Iris pigment epithelial cell (primary cell): ENCODE measurements at places on chromosomes 2 and 18.

GRCh38 chr2:5849562-5849961, 157.4 kb downstream of the SOX11 start:
- no peak for DNase-seq

DNA sequence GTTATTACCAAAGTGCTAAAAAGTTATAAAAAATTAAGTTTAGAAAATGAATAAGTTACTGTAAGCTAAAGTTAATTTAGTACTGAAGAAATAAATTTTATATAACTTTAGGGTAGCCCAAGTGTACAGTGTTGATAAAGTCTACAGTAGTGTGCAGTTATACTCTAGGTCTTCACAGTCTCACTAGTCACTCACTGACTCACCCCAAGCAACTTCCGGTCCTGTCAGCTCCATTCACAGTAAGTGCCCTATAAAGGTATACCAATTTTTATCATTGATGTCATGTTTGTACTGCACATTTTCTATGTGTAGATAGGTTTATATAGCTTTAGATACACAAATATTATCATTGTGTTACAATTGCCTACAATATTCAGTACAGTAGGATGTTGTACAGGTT, 518.3 kb upstream of the PIK3C3 start:
- DNase-seq: peak; percentile 6

DNA sequence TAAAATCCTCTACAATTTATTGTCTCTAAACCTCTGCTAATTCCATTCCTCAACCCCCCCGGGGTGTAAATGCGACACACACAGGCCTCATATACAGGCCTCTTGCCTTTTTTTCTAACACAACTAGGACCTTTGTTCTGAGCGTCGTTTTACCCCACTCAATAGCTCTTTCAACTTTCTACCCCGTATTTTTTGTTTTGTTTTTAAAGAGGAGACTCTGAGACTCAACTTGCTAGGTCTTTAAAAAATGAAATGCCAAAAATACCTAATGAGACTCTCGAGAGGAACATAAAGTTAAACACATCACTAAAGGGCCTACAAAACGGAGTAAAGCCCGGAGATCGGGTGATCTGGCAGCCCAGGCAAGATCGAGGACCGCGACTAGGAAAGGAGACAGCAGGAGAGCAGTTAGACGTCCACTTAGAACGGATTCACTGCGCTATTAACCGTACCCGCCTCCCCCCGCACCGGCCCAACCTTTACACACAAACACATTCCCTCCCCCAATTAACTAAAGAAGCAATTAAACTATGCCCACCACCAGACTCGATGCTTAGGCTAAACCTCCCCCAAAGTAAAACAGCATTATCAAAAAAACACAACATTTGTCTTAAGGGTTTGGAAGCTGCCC, 1.7 kb downstream of the TRIP12 start:
- peak; percentile 29 for DNase-seq

DNA sequence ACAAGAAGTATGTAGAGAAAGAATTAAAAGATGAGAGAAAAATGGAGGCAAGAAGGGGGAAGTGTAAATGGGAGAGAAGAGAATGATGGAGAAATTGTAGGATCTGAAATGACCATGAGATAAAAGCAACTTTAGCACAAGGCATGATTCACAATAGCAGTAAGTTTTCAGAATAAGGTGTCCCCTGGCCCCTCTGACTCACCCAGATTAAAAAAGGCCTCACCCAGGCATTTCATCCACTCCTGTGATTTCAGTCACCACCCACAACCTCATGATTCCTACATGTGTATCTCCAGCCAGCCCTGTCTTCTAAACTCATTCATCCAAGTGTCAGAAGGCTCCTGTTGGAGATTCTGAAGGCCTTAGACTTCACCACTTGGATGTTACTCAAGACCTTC, 56.6 kb downstream of the SP100 start:
- DNase-seq: peak; percentile 86

GRCh38 chr18:29156531-29156930, 979.6 kb upstream of the CDH2 start:
- DNase-seq: peak; percentile 28

DNA sequence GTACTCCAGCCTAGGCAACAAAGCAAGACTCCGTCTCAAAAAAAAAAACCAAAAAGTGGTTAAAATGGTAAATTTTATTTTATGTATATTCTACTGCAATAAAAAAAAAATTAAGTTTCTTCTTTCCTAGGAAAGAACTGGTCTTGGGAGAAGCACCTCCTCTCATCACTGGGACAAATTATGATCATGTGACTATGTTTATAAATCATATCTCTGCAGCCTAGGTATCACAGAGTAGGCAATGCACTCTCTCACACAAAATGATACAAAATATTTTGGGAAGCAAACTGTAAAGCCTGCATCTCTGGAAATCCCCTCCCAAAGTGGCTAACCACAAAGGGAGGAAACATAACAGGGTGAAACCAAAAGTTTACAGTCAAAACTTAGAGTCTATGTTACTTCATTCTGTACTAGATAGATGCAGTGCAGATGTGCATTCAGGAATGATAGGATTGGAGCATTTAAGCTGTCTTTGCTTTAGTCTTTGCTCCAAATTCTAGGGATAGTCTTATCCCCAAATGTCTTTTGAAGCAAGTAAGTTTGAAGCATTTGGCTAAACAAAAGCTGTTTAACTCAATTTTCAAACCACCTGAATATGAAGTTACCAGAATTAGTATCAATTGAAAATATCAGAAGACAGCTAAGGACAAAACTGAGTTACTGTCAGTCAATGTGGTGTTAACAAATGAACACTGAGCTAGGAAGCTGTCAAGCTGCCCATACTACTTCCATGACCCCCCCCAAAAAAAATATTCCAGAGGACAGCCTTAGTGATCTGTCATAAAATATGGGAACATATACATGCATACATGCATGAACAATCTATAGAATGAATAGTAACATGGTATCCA, 21.1 kb upstream of the MALT1 start:
- no peak for DNase-seq

DNA sequence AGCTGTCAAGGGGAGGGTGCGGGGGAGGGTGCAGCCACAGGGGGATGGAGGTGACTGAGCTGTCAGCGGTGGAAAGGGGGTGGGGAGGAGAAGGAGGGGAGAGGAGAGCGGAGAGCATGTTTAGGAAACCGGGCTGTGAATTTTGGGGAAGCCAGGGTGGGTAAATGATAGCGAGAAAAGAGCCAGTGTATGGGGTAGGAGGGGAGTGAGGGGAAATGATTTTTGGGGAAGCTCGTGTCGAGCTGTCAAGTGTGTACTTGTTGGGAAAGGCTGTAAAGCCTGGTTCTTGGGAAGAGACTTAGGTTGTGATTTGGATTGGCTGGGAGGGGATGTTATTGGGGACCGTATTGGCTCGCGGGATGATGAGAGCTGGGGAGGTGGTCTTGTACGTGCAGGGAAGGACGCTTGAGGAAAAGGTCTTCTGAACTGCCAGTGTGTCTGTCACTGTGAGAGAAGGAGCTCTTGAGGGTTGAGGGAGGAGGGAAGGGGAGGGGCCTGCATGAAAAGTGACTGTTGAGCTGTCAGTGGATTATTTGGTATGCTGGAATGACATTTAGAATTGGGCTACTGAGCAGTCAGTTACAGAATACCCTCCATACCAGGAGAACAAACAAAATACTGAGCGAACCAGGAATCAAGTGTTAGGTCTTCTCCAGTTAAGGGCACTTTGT, 1.0 kb downstream of the UBR3 start:
- peak; percentile 69 for DNase-seq

DNA sequence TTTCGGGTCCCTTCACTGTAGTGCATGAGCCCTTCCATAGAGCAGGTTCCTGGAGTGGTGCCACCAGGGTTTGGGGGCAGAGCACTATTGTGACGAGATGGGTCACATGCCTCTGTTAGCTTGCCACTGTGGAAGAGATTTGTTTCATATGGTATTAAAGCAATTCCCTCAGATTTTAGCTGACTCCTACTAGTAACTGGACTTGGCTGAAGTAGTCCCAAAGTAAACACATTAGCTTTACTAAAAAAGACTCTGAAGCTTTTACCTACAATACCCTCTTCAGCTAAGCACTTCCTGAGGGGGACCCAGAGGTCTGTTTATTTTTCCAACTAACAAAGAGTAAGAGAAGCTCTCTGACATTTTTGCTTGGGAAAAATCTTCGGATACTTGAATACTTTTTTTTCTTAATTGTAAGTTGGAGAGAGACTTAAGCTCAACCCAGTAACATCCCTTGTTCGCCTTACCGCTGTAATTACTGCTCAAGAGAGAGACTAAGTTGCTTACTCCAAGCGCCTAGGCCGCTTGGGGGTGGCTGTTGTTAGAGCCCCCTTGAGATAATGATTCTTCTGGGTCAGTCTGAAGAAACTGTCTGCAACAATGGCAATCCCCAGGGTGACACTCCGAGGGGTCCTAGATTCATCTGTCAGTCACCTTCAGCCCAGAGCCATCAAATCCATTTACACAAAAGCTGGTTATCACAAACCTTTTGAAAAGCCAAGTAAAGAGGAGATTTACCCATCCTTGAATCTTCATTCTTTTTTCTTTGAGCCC, 177.4 kb downstream of the FIGN start:
- DNase-seq: no peak

GRCh38 chr18:79919089-79919488, 32.4 kb downstream of the SLC66A2 start:
- DNase-seq: no peak

DNA sequence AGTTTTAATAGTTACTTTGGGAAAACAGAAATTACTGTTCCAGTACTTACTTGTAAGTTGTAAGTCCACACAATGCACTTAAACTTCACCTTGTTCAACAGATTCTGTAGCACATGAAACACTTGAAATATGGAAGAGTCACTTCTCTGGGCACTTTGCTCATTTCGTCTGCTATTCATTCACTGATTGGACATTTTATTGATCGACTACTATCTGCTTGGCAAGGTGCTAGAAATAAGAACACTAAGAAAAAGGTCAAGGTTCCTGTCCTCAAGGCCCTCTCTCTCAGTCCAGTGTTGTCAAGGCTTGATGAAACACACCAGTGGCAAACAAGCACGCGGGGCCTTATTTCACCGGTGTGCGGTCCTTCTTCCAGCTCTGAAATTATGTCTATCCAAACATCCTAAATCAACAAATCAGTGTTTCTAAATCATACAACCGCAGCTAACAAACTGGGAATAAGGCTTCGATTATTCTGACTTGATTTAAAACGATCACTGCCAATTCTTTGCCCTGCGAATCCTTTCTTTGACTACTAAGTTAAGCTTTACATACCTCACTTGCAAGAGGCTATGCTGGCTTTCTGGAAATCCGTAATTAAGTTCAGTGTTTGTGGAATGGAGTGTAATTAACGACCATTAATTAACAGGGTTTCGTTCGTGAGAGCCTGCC, 780 bp upstream of the ITGAV start:
- peak; percentile 22 for DNase-seq

- DNase-seq: peak; percentile 62
These were observed 425.8 kb upstream of the KCNH7 start for GRCh38 chr2:163264341-163264740.

GRCh38 chr2:101249826-101250225, 2.9 kb upstream of the CNOT11 start:
- DNase-seq: no peak

GRCh38 chr2:210536973-210537650, 19.3 kb upstream of the CPS1 start:
- no peak for DNase-seq

DNA sequence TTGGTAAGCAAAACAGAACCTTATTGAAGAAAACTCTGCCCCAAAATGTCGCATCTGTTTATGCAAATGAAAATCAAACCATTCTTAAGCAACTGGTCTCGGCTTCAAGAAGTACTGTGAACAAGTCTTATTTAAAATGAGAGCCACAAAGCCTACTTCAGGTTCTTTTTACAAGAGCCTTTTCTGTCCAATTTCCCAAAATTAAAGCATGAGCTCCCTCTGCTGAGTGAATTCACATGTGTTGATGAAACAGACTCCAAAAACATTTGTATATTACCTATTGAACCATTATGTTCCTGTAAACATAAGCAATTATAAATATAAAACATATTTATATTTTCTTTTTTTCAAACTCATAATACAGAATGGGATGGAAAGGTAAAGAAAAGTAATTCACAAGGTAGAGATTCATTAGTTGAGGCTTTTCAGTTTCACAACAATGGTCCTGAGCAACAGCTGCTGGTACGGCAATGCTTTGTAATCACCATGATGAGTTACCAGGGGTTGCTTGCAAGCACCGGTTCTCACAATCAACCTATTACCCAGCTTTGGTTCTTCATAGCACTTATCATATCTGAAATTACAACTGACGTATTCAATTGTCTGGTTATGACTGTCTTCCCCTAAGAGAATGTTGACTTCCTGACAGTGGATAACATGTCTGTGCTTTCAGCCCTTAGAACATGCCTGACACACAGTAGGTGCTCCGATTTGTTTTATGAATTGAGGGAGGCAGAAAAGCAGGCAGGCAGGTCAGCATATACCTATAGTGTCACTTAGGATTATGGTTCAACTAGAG, 108.4 kb upstream of the BZW1 start:
- peak; percentile 81 for DNase-seq

DNA sequence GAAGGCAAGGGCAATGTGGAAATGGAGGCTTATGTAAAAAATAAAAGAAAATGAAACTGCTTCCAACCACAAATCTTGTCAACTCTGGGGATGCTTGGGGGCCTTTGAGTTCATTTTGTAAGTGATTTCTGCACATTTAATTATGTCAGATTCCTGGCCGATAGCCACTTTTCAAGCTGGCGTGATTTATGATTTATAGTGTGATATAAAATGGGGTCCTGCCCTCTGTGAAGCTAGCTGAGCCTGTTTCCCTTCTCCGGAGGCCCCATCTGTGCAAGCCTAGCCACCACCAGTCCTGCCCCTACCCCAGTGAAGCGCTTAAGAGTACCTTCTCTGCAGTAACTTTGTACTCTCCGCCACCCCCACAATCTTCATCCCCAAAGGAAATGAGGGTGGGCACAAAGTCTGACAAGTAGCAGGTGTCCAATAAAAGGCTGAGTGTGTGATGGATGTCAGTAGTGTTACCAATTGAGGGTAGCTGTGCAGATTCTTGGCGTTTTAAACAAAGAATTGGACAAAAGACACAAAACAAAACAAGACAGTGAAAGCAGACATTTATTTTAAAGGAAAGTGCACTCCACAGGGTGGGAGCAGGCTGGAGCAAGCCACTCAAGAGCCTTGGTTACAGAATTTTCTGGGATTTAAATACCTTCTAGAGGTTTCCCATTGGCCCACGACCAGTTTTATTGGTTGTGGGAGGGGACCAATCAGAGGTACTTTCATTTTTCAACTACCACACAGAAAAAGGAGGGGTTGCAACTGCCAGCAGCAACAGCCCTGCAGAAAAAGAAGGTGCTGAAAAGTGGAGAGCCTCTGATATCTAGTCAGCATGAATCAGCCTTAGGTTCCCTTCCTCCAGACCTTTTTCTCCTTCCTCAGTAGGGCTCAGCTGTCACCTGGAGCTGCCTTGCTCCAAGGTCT, 39.0 kb upstream of the SIX3 start:
- DNase-seq: no peak

- DNase-seq: no peak
These were observed 70.4 kb upstream of the FZD5 start for GRCh38 chr2:207840101-207840500.

DNA sequence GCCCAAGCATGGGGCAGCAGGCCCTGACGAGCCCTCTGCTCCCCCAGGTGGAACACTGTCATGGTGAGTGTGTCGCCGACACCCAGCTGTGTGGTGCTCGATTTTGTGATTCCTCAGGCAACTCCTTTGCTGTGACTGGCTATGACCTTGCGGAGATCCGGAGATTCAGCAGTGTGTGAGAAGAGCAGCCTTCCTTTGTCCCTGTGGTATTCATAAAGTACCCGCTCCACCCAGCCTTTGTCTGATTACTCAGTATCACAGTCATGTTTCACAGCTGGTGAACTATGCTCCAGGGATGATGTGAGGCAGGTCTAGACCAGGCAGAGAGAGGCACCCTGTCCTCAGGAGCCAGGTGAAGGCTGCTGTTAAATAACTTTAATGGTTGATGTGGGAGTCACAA, 4.0 kb downstream of the WDR54 start:
- no peak for DNase-seq

GRCh38 chr18:2883076-2883735, 36.4 kb downstream of the EMILIN2 start:
- DNase-seq: no peak
